Activated T-cell treated with anti-CD3 and anti-CD28 coated beads, Interleukin-2, amount 50 U/mL, for 72 hours (primary cell): ENCODE measurements at places on chromosomes 16 and 17. TPM values are rescaled to one million over a fixed set of nuclear protein-coding genes. Genes with fewer than 3 reads are reported as not detected.

Gene C17orf50
- not detected for total RNA-seq

Gene COQ9
- total RNA-seq, result 31.4 TPM

Gene TSPAN10
- total RNA-seq, result 1.1 TPM

Gene LGALS9B
- not detected for total RNA-seq

Gene CACNA1H
- total RNA-seq, result 0.48 TPM

Gene NECAB2
- total RNA-seq, result 0.58 TPM

Gene TBC1D3G
- not detected for total RNA-seq

Gene KIF2B
- not detected for total RNA-seq

Gene ELOB
- 158 TPM for total RNA-seq

Gene SEZ6
- not detected for total RNA-seq

Gene NLGN2
- total RNA-seq, result 17.4 TPM

Gene GSDMA
- 4.6 TPM for total RNA-seq

Gene TNP2
- not detected for total RNA-seq

Gene TP53TG3
- not detected for total RNA-seq

- DNase-seq, result peak; percentile 63
- H3K36me3 ChIP-seq, result no peaks in the 10 kb centered on the region
- no peak overlapping the region for H3K4me3 ChIP-seq
- H3K4me1 ChIP-seq, result no peaks in the 10 kb centered on the region
- no peak overlapping the region for H3K27ac ChIP-seq
- H3K27me3 ChIP-seq, result no peaks in the 10 kb centered on the region
Measured at GRCh38 chr16:20774703-20775362, 11.0 kb downstream of the ACSM3 start.

GRCh38 chr16:50743581-50744225, 1.8 kb downstream of the CYLD start:
- peak overlapping the region; percentile 94 for H3K4me3 ChIP-seq
- no peaks in the 10 kb centered on the region for H3K27me3 ChIP-seq
- peak overlapping the region; percentile 96 for H3K27ac ChIP-seq

DNA sequence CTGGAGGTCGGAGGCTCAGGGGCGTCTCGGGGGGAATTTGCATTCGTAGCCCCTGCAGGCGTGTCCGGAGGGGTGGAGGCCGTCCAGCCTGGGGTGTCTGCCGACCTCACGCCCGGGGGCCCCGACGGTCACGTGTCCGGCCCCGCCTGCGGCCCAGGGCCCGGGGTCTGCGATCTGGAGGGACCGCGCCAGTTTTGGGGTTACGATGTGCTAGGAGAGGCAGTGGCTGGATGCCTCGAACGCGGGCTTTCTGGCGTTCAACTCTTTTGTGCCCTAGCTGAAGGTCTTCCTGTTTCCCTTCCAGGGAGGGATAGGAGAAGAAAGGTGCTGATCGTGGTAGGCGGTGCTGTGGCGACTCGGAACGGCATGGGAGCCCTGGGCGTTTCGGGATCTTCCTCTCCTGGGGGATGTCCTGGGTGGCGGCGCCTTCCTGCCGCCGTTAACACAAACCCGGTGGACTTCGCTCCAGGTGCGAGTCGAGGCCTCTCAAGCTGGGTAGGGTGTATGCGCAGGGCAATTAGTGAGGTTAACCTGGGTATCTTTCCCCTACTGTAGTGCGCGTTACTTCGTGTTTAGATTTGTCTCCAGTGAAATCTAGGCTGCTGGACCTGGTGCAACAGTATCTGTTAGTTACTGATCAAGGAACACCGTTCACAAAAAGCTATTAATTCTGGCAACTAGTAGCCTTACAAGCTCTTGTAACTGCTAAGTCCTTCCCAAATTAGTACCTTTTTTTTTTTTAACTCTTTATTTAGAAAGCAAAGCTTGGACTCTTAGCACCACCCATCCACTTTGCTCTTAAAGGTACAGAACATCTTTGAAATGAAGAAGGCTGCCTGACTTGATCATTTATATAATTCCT, 1.3 kb downstream of the AKAP1 start:
- peaks cover 13% of the 10 kb centered on the region for H3K27me3 ChIP-seq
- H3K36me3 ChIP-seq, result no peaks in the 10 kb centered on the region
- H3K4me1 ChIP-seq, result peaks cover 51% of the 10 kb centered on the region
- DNase-seq, result peak; percentile 28
- peak overlapping the region; percentile 71 for H3K27ac ChIP-seq

DNA sequence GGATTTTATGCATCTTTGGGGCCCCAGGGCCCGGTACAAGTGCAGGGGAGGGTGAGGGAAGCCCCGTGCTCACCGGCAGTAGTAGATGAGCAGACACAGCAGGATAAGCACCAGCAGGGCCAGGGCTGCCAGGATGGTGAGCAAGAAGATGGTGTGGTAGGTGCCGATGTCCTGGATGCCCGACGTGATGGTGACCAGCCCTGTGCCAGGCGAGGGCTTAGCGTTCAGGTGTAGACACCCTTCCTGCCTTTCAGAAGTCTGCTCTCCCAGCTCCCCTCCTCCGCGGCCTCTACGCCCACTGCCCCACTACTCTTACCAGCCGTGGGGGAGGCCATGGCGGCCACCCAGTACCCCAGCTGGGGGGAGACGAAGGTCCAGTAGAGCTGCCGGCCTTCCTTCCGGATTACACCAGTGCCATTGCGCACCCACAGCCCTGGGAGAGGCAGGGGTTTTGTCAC, 8.0 kb downstream of the FAM171A2 start:
- no peaks in the 10 kb centered on the region for H3K36me3 ChIP-seq
- no peaks in the 10 kb centered on the region for H3K4me1 ChIP-seq
- H3K27me3 ChIP-seq, result peaks cover 5% of the 10 kb centered on the region
- no peak for DNase-seq
- no peak overlapping the region for H3K27ac ChIP-seq
- H3K4me3 ChIP-seq, result no peak overlapping the region

DNA sequence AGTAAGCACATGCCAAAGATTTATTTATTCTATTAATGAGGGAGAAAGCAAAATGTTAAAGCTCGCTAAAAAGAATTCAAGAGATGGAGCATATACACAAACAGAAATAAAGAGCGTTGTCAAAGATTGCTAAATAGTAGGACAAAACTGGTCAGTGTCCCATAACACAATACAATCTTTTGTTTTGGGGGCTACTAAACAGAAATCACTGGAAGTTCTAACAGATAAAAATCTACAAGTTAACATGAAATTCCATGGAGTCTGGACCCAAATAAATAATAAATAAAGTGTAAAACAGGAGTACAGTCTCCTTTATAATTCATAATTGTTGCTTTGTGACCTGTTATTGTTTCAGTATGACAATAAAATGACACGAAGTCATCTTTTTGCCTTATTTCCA, 115.2 kb upstream of the CNTNAP4 start:
- no peak overlapping the region for H3K4me3 ChIP-seq
- no peaks in the 10 kb centered on the region for H3K4me1 ChIP-seq
- H3K27ac ChIP-seq, result no peak overlapping the region
- no peak for DNase-seq

DNA sequence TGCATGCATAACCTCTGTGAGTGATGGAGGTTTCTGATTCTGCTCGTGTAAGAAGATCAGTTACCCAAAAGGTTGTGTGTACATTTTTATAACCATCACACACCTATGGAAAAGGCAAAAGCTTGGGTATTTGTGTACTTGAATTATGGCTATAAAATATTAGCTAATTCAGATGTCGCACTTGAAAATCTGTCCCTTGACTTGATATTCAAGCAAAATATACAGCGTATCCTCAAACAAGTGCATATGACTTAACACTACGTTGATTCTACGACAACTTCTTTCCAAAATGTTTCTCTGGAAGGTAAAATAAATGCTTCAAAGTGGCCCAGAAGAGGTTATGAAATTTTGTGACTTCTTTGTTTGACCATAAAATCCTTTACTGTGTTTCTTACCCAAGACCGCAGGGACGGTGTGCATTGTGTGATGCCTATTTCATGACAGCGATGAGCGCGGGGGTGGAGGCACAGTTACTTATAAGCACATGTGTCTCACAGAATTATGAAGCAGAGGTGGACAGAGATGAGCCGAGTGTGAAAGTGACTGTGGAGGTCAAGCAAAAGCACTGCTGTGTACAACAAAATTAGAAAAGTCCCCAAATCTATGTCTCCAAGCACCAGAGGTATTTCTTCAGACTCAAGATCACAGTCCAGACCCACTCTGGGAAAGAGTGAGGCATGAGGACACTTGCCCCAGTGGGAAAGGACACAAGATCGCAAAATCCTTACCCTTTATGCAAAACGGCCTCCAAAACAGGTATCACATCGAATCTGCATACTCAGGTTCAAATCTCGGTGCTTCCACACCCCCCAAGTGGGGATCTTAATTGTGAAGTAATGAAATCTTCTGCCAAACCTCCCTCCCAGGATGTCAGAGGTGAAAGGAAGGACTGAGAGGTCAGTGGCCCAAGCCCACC, 4.1 kb upstream of the HOXB9 start:
- H3K36me3 ChIP-seq, result peaks cover 6% of the 10 kb centered on the region
- H3K27ac ChIP-seq, result no peak overlapping the region
- no peak for DNase-seq

DNA sequence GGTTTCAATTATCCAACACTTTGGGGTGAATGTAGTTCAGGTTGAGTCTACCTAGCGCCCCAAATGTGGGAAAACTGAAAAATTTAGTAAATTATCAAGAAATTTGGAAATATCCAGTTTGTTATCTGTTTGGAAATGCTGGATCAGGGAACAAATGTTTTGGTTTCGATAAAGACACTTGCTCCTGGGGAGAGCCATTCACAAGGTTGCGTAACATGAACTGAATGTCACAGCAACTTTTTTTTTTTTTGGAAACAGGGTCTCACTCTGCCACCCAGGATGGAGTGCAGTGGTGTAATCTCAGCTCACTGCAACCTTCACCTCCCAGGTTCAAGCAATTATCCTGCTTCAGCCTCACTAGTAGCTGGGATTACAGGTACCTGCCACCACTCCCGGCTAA, 286.4 kb downstream of the GRIN2A start:
- peaks cover 2% of the 10 kb centered on the region for H3K36me3 ChIP-seq
- peaks cover 5% of the 10 kb centered on the region for H3K27me3 ChIP-seq
- H3K4me1 ChIP-seq, result no peaks in the 10 kb centered on the region
- no peak for DNase-seq
- no peak overlapping the region for H3K27ac ChIP-seq
- no peak overlapping the region for H3K4me3 ChIP-seq

GRCh38 chr16:55000595-55000994, 69.9 kb downstream of the IRX5 start:
- H3K4me1 ChIP-seq, result no peaks in the 10 kb centered on the region
- no peaks in the 10 kb centered on the region for H3K36me3 ChIP-seq
- no peak overlapping the region for H3K27ac ChIP-seq
- H3K27me3 ChIP-seq, result peaks cover 8% of the 10 kb centered on the region
- no peak for DNase-seq

GRCh38 chr17:82272495-82273326, 789 bp downstream of the CSNK1D start:
- peak overlapping the region; percentile 90 for H3K4me3 ChIP-seq
- peak overlapping the region; percentile 96 for H3K27ac ChIP-seq
- peaks cover 63% of the 10 kb centered on the region for H3K4me1 ChIP-seq
- peaks cover 4% of the 10 kb centered on the region for H3K36me3 ChIP-seq
- peak; percentile 52 for DNase-seq

DNA sequence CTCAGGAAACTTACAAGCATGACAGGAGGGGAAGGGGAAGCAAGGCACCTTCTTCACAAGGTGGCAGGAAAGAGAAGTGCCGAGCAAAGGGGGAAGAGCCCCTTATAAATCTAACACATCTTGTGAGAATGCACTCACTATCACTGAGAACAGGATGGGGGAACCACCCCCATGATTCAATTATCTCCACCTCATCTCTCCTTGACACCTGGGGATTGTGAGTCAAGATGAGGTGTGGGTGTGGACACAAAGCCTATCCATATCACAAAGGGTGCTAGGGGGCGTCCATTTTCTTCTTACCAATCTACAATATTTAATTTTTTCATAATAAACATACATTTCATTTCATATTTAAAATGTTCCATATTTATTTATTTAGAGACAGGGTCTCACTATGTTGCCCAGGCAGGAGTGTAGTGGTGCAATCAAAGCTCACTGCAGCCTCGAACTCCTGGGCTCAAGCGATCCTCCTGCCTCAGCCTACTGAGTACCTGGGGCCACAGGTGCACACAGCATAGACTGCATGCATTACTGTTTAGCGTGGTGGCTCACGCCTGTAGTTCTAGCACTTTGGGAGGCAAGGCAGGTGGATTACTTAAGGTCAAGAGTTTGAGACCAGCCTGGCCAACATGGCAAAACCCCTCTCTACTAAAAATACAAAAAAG, 26.5 kb upstream of the FAAP100 start:
- H3K27me3 ChIP-seq, result no peaks in the 10 kb centered on the region
- no peak overlapping the region for H3K27ac ChIP-seq
- H3K4me3 ChIP-seq, result no peak overlapping the region
- peak; percentile 7 for DNase-seq

GRCh38 chr16:48057048-48057447, 98.7 kb downstream of the ABCC12 start:
- H3K4me1 ChIP-seq, result no peaks in the 10 kb centered on the region
- H3K4me3 ChIP-seq, result no peak overlapping the region
- peaks cover 45% of the 10 kb centered on the region for H3K27me3 ChIP-seq
- no peak overlapping the region for H3K27ac ChIP-seq
- no peaks in the 10 kb centered on the region for H3K36me3 ChIP-seq

GRCh38 chr17:48510761-48511604, 19.8 kb downstream of the HOXB1 start:
- no peaks in the 10 kb centered on the region for H3K36me3 ChIP-seq
- peak; percentile 29 for DNase-seq
- peak overlapping the region; percentile 63 for H3K4me3 ChIP-seq
- H3K27ac ChIP-seq, result peak overlapping the region; percentile 71

DNA sequence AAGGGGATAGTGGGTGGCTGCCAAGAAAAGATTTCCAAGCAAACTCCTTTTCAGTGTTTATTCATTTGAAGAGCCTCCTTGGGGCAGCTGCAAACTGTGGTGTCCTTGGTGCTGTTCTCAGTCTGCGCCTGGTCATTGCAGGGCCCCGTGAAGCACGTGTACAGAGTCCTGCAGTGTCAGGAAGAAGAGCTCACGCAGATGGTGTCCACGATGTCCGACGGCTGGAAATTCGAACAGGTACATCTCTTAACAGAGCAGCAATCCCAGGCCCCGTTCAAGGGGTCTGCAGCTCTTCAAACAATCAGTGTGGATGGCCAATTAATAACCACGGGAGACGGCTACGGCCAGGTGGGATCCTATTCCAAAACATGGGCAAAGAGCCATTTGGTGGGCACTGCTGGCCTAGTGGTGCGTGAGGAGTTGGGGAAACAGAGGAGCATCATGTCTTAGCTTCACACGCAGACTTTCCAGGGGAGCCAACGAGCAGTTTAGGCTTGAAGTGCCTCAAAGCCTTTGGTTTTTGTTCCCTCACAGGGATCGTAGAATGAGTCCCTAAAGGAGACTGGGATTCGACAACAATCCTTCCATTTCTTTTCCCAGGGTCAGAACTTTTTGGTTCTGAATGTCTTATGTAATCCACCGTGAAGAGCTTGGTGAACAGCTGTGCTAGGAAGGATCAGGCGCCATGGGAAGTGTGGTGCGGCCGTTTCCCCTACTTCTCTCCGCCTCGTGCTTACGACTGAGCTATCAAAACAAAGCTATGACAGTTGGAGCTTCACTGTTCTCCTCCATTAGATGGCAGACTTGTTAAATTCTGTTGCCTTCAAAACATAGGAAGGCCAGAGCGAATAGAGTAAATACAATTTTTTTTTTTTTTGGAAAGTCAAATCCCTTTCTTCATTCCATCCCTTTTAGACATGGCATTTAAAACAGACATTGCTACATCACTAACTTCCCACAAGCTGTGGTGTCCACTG, 12.6 kb downstream of the KCTD2 start:
- no peaks in the 10 kb centered on the region for H3K27me3 ChIP-seq
- no peak overlapping the region for H3K27ac ChIP-seq
- H3K4me3 ChIP-seq, result no peak overlapping the region
- no peak for DNase-seq

- no peaks in the 10 kb centered on the region for H3K27me3 ChIP-seq
- no peak for DNase-seq
- no peak overlapping the region for H3K4me3 ChIP-seq
- H3K36me3 ChIP-seq, result no peaks in the 10 kb centered on the region
Measured at GRCh38 chr16:268141-269053, 7.3 kb downstream of the RGS11 start.
